ENCODE measurements at places on chromosomes 1 and 21.

DNA sequence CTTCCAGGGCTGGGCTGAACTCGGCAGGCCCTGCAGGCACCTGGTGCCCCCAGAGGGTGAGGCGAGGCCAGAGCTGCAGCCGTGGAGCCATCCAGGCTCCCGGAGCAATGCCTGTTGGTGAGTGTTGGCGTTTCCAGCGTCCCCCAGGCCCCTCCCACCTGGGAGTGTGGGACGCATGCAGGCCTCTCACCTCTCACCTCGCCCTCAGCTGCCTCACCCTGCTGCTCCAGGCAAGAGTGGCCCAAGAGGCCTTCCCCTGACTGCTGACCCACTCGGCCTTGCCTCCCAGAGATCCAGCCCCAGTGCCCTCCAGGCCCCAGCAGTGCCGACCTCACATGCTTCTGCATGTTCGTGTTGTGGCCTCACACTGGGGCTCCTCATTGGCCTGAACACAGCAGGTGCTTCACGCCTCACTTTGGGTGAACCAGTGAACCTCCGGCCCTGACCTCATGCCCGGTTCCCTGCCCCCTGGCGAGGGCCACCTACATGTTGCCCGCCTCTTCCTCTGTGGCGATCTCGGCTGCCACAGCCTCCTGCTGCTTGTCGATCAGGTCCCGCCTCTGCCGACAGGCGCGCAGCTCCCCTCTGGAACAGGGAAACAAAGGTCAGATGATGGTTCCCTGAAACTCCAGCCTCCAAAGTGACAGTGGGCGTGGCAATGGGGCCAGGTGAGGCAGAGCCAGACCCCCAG is 17.0 kb downstream of the CFAP74 start:
- DNase-seq: no peak

GRCh38 chr1:228510803-228511413 is 23.7 kb downstream of the RNF187 start:
- no peak for DNase-seq

GRCh38 chr21:36194024-36194423 is 37.4 kb downstream of the DOP1B start:
- no peak for DNase-seq

DNA sequence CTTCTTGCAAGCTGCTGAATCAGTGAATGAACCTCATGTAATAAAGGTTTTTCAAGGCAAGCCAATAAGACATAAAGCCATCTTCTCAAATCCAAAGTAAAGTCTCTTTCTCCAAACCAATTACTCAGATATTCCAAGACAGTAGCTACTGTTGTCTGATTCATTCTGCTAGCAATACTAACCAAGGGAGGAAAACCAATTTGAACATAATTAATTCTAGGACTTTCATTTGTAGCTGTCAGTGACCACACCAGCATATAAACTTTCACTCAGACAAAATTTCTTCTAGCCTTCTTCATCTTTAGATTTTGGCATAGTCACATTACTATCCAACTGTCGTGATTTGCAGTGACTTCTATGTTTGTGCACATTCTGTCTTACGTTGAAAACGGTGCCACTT is 10.5 kb upstream of the INTS3 start:
- DNase-seq: no peak

GRCh38 chr1:103108376-103109150 is at the start of gene COL11A1:
COL11A1 (minus strand) TSS chr1:103108522; CDS start chr1:103108178, 344 bp downstream.
- no peak for DNase-seq

GRCh38 chr1:37741130-37741529 is 23.8 kb downstream of the EPHA10 start:
- DNase-seq: no peak

Data from suprapubic skin (tissue), 4 donors.